Fibroblast of gingiva (primary cell): ENCODE measurements at places on chromosomes 3 and 15.

- no peak for DNase-seq
Observed at GRCh38 chr15:83030021-83030420, 18.6 kb upstream of the C15orf40 start.

DNA sequence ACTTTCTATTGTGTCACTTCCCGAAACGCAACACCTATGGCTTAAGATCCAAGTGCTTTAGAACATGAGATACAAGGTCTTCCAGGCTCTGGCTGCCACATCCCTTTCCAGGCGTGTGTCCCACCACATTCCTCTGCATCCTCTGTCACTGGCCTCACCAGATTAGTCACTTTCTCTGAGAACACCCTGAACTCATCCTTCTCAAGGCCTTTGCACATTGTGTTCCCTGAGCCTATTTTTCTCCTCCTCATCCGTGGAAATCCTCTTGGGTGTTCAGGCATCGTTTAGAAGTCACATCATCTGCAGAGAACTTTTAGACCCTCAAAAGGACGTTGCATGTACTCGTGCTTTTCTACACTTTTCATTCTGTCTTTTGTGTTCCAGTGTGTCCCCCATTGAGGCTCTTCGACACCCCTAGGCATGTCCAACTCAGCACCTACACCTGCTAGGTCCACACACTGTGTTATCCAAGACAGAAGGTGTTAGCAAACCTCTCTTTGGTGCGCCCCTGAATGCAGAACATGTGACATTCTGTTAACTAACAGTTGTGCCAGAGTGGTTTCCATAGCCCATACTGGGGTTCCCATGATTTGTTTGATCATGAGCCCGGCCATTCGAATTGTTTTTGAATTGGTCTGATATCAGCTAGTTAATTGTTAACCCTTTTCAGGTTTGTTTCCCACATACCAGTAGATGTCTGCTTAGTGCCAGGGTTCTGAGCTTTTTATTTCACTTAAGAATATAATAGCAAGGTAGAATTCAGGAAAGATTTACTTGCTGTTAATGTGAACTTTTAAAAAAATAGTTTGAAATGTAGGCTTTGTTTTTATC, 67.2 kb downstream of the LPP start:
- DNase-seq = peak; percentile 76

- DNase-seq = no peak
Observed at GRCh38 chr15:92715758-92716157, 60.2 kb upstream of the FAM174B start.

- peak; percentile 42 for DNase-seq
Observed at GRCh38 chr3:38169027-38169317, 3.6 kb downstream of the OXSR1 start.

- peak; percentile 51 for DNase-seq
Observed at GRCh38 chr15:83283138-83283812, 1.2 kb downstream of the BNC1 start.
